ENCODE measurements at places on chromosomes 7 and 10.

GRCh38 chr10:130932326-130933007, 379.1 kb downstream of the TCERG1L start:
- no peak for DNase-seq

GRCh38 chr10:121059351-121059750, 208.2 kb downstream of the WDR11 start:
- no peak for DNase-seq

GRCh38 chr7:36296284-36296683, 93.4 kb upstream of the ANLN start:
- DNase-seq: no peak

- no peak for DNase-seq
Observed at GRCh38 chr10:44334621-44335184, 50.2 kb downstream of the CXCL12 start.

DNA sequence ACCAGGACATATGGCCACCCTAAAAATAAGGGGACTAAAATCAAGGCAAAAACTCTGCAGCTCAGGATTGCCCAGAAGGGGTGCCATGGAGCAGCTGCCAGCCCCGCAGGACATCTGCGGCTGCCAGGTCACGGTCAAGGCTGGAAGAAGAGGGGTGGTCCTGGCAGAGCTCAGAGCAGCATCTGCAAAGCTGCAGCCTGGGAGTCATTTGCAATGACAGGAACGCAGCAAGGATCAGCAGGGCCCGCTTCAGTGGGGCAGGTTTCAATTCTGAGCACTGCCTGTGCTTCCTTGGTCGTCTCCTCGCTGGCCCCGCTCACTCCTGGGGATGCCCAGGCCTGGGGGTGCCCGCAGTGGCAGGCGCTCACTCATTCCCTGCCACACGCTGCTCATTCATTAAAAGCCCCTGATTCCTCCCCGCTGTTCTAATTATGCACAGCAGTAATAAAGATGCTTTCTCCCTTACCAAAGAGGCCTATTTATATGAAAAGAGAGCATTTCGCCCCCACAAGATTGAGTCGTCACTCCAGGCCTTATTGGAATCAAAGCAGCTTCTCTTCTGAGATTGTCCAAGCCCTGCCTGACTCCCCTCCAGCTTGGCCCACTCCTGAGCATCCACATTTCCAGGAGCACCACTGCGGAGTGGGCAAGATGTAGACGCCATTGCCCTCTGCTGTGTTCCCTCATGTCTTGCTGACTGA, 4.6 kb downstream of the HSPA12A start:
- DNase-seq: no peak

GRCh38 chr10:123549761-123550454, 116.2 kb upstream of the GPR26 start:
- DNase-seq: no peak

DNA sequence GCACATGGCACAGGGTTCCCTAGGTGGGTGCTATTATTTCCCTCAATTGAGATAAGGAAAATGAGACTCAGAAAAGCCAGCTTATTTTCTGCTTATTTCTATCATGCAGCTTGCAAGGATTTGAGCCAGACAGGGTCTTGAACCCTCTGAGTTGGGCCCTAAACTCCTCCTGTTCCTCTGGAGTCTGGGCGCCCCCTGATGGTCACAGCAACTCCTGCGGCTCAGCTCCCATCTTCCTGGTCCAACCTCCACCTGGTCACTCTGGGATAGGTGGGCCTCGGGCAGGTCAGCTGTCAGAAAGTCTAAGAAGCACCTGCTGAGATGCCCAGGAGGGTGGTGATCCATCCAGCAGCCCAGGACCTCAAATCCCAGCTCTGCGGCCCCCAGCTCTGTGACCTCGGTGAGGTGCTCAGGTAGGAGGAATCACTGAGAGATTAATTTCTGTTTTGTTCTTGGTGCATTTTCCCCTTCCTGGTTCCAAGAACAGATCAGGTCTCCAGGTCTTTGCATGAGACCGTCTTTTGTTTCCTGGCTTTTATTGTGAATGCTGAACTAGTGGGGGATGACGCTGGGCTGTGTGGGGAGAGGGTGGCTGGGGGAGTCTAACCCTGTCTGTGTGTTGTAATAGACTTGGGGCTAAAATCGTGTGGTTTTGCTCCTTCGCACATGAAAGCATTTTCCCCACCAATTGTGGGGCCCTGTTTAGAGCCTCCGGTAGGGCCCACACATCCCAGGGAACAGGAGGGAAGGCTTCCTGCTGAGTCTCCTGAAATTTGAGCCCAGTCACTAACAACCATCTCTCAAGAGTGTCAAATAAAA, 32.8 kb downstream of the TMEM130 start:
- no peak for DNase-seq

GRCh38 chr10:111475720-111476119, 398.9 kb downstream of the ADRA2A start:
- no peak for DNase-seq

DNA sequence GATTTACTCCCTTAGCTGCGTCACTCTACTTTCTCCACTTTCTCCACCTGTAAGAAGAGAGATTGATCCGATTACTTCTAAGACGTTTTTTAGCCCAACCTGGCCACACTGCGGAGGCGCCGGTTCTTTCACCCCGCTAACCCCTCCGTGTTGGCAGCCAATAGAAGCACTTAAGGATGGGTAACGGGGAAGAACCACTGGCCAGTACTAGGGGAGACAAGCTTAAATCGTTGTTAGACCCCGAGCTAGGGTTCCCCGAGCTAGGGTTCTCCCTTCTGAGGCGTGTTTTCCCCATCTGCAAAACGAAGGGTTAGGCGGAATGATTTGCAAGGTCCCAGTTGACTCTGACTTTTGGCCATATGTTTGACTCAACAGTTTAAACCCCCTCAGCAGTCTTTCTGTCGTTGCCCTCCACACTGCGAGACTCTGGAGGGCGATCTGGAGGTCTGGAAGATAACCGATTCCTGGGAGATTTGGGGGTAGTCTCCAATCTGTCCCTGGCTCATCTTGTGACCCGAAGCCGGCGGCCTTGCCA, 644 bp downstream of the UMAD1 start:
- DNase-seq: no peak
